ENCODE measurements at places on chromosomes 5 and 9.

DNA sequence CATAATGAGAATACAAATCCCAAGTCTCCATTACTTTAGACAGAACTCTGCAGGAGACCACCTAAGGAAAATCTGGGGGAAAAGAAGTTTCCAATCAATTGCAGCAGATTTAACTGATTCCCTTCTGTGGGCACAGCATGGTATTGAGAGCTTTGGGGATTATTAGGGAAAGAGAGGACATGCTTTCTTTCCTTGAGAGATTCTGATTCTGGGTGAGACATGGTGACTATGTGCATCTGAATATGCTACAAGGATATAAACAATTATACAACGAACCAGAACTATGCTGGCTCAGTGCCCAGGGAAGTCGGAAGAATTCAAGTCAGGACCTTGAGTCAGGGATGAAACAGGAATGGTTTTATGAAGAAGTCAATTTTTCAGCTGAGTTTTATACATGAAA, 183.7 kb downstream of the PDE4D start:
- DNase-seq: no peak

DNA sequence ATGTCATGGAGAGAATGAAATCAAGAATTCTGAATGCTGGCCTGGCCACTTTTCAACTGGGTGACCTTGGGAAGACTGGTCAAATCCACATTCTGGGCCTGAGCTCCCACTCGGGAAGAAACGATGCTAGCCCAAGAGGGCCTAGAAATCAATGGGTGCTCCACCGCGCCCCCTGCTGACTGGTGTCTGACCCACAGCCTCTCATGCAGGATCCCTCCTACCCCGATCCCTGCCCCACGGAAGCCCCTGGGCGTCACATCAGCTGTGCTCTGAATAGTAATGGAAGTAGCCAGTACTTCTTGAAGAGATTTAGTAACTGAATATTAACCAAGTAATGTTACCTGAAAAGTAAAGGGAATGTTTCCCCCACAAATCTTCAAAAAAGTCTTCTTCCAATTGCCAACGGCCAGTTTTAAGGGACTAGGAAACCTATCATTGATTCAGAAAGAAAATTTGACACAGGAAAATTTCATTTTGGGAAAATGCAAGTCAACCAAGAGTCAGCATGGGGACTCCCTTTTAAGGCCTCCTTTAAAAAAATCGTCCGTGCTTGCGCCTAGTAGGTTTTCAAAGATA, 43.9 kb downstream of the CRB2 start:
- DNase-seq: no peak

- no peak for DNase-seq
Observed at GRCh38 chr9:71001780-71002386, 119.5 kb downstream of the TRPM3 start.

DNA sequence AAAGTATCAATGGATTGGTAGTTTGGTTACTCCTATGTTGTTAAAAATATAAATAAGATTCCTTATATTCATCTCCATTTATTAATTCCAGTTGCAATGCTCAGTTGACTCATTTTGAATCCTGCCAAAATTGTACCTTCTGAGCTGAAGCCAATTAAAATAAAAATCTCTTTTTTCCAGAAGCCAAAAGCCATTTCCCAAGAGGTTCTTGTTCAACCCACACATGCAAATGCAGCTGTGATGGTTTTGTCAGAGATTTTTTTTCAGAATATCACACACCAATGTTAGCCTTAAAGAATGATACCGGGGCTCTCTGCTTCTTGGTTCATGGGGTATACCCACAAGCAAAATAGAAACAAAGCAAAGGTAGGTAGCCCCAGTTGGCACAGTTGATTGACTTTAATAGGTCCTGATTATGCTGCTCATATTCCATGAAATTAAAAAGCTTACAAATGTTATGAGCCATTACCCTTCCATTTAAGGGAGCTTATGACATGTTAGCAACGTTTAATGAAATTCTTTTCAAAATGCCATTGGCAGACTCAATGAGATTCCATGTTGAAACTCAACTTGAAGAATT, 208.0 kb downstream of the SGCD start:
- no peak for DNase-seq

DNA sequence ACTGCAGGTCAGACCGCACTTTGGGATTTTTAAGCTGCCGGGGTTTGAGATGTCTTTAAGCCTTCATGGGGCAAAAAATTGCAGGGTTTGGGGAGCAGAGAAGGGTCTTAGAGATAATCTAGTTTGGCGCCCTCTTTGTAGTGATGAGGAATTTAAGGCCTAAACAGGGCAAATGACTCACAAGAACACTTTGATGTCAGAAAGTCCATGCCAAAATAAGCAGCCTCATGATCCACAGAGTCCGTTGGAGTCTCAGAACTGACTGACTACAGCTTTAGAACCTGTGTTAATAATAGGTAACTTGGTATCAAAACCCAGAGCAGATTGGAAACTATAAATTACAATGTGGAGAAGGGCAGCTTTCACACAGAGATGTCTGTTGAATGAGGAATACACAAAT, 35.9 kb upstream of the PTGS1 start:
- no peak for DNase-seq

DNA sequence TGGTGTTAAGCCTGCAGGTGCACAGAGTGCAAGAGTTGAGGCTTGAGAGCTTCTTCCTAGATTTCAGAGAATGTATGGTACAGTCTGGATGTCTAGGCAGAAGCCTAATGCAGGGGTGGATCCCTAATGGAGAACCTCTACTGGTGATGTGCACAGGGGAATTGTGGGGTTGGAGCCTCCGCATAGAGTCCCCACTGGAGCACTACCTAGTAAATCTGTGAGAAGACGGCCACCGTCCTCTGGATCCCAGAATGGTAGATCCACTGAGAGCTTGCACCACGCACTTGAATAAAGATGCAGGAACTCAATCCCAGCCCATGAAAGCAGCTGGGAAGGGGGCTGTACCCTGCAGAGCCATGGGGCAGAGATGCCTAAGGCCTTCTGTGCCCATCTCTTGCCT, 699.4 kb upstream of the FAM174A start:
- DNase-seq: no peak

DNA sequence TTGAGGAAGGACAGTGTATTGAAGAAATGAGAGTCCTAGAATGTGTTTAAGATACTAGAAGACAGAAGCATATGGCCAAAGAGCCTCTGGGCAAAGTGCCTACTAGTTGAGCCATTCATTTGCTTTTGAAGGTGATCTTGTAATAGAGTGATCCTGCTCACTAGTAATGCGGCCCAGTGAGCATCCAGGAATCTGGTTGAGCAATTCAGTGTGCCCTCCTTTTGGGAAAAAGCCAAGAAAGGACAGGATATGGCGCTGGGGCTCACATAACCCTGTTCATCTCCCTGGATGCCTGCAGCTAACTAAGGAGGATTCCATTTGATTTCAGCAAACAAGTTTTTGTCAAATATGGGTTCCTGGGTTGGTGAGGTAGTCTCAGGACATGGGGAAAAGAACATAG, 16.3 kb downstream of the ADAM19 start:
- no peak for DNase-seq

DNA sequence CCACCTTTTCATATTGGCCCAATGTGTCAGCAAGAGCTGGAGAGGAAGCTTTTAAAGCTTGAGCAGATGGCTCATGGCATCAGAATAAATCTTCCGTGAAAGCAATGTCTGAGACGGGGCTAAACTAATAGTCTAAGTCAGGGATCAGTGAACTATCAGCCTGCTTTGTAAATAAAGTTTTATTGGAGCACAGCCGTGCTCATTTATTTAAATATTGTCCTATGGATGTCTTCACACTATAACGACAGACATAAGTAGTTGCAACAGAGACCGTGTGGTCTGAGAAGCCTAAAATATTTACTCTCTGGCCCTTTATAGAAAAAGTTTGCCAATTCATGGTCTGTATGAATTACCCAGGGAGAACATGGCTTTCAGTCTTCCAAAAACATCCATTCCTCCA, 85.6 kb upstream of the SLC44A1 start:
- DNase-seq: no peak

DNA sequence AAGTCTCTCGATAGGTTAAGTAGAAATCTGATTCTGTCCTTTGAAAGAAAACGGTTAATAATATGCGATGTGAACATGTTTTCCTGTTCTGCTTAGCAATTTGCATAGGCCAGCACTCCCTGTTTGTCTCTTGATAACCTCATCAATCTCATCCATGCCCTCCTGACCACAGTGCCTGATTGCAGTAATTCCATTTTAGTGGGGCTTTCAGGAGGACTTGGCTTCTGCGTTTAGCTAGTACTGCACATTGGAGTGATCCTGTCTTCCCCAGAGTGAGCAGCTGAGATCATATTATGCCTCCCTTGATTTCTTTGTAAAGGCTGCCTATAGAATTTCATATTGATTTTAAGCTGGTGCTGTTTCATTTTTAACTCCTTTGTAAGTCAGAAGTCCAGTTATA, 335.9 kb upstream of the ISL1 start:
- no peak for DNase-seq

DNA sequence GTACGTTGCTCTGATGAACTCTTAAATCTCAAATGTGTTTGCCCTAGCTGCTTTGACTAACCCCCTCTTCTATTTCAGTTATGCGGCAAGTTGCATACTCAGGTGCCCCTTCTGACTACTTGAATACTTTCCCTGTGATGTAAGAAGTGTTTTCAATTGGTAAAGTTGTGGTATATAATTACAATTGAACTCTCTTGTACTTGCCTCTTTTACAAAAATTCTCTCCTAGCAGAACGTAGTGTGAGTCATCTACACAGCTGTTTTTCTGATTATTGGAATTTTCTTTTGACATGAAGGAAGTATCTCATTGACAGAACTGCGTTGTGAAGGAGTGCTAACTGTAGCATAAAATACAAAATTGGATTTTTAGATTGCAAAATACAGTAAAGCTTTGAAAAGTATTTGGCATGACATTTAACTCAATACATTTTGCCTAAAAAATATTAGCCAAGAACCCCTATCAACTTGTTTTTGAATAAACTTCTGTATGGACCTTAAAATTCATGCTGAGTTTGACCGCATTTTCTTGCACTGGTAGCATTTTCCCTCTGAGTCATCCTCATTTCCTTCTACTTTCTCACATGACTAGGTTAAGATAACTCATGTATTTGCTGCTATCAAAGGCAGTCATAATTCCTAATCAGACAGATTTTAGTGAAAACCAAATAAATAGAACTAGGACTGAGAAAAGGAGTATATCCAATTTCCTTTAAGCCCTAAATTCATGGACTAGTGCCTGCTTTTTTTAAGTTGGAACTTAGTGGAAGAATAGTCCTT, 6.3 kb downstream of the CRHBP start:
- no peak for DNase-seq
